ENCODE measurements at places on chromosomes 3 and 15. TPM values are rescaled to one million over a fixed set of nuclear protein-coding genes. Genes with fewer than 3 reads are reported as not detected.

The GPR149 gene
- 0.35 TPM for total RNA-seq

The B2M gene
- total RNA-seq, result 834 TPM

The CHMP2B gene
- total RNA-seq, result 16.0 TPM

The ASB14 gene
- 0.18 TPM for total RNA-seq

The FGF12 gene
- total RNA-seq, result 3.0 TPM

The CLASP2 gene
- 68.7 TPM for total RNA-seq

The SGO1 gene
- total RNA-seq, result 4.2 TPM

The PPARG gene
- total RNA-seq, result 7.5 TPM

The TM6SF1 gene
- 33.9 TPM for total RNA-seq

The KCNAB1 gene
- total RNA-seq, result 4.3 TPM

The TRAT1 gene
- 0.09 TPM for total RNA-seq

The TLE3 gene
- total RNA-seq, result 18.6 TPM

The PRICKLE2 gene
- total RNA-seq, result 14.6 TPM

The PCYT1A gene
- total RNA-seq, result 34.7 TPM

The MGLL gene
- 18.1 TPM for total RNA-seq

The TSPAN3 gene
- 397 TPM for total RNA-seq

The GALNT15 gene
- 2.0 TPM for total RNA-seq

GRCh38 chr15:101427606-101428487 lies 61.7 kb downstream of the PCSK6 start:
- DNase-seq, result no peak

DNA sequence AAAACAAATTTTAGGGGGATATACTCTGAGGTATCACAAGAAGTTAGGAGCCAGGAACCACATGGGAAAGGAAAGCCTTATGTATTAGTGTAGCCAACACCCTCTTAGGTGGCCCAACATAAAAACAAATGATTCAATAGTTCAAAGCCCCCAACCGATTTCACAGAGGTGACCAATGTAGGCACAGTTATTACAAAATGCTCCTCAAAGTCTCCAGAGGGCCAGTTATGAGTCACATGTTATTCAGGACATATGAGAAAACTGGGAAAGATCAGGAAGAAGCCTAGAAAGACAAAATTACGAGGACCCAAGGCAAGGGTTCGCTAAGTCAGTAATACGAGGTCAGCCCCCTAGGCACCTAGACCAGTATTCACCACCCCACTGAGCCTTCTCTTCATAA lies 29.9 kb upstream of the FBN1 start:
- DNase-seq, result no peak

- no peak for DNase-seq
Observed at GRCh38 chr15:52290800-52291199, 4.8 kb downstream of the MYO5C start.

GRCh38 chr3:172616031-172616461 lies 92.8 kb upstream of the TNFSF10 start:
- no peak for DNase-seq

DNA sequence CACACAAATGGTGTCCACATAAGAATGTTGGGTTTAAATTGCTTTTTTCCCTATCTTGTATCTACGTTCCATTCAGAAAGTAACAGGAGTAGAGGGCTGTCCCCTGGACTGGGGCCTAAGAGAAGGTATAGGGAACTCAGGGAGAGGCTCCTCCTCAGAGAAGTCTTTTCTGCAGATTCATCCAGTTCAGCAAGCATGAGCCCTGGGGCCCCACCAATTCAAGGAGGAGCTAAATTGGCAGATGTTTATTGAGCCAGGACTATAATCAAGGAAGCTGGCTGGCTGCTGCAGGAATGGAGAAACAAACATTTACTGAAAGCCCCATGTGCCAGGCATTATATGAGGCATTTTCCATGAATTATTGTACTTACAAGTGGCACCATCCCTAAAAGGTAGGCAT lies 22.1 kb upstream of the LARS2 start:
- DNase-seq, result peak; percentile 9

DNA sequence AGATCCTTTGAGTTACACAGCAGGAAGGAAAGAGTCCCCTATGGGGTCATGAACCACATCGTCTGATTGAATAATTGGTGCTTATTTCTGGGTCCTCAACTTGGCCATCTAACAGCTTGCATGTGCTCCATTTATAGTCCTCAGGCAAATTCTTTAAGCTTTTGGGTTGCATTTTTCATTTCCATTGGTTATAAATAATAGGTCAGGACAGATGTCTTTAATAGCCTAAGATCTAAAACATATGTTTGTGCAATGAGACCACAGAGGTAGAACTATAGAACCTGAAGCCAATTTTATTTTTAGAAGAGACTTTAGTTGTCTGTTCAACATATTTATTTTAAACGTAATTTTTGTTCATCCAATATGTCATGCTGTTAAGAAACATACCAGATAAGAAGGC lies 43.2 kb downstream of the CD200R1L start:
- peak; percentile 74 for DNase-seq

GRCh38 chr3:20682573-20682972 lies 496.6 kb upstream of the SGO1 start:
- no peak for DNase-seq

DNA sequence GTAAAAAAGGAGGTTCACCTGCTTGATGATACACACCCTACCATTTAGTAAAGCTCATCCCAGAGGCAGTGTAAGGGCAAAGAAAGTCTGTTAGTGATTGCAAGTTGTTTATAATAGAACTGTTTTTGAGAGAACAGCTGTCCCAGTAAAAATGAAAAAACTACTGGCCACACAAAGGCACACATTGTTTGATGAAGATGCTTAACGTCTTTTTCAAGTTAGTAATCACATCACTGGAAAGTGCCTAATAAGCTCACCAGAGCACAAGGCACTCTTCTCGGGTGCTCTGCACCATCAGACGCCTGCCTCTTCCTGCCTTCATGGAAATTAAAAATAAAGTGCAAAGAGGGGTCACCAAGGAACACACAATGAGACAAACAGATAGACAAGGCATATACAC lies 186.9 kb downstream of the PDZRN3 start:
- peak; percentile 63 for DNase-seq

- DNase-seq, result no peak
Observed at GRCh38 chr15:49747340-49747739, 126.5 kb downstream of the DTWD1 start.

- no peak for DNase-seq
Observed at GRCh38 chr3:142815803-142816202, 73.1 kb downstream of the PCOLCE2 start.

DNA sequence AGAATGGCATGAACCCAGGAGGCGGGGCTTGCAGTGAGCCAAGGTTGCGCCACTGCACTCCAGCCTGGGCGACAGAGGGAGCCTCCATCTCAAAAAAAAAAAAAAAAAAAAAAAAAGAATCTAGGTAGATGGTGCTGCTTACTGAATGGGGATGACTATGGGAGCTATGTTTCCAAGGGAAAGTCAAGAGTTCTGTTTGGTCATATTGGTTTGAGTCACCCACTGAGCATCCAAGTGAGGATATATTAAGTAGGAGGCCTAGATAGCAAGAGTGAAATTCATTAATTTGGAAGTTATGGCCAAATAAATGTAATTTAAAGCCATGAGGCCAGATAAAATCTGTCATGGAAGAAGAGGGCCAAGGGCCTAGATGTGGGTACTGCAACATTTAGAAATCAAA lies 9.0 kb upstream of the UACA start:
- DNase-seq, result no peak

DNA sequence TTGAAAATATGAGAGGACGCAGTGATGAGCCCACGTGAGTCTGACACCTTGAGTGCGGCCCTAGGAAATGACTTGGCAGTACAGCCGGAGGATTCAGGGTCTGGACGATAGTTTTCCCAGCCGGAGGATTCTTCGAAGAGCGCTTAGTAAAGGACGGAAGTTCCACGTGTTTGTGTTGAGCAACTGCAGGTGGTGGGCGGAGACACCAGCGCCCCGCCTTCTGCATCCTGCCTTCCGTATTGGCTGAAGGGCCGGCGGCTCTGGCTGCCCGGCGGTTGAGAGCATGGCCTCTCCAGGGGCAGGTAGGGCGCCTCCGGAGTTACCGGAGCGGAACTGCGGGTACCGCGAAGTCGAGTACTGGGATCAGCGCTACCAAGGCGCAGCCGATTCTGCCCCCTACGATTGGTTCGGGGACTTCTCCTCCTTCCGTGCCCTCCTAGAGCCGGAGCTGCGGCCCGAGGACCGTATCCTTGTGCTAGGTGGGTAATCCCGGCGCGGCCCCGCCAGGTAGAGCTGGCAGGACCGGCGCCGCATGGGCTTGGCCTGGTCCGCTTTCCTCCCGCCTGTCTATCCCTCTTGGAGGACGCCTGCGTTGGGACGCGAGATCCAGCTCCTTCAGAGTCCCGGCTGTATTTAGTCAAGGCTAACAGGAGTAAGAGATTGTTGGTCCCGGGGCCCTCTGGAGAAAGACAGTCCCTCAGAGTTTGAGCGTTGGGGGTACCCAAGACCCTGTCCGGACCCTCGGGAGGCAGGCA lies at the start of gene EEF1AKMT4:
Gene EEF1AKMT4, plus strand, starts transcription at position 261 of the 755 bp plus-strand sequence. Its CDS starts 23 bp downstream, at position 284.
- peak; percentile 98 for DNase-seq

DNA sequence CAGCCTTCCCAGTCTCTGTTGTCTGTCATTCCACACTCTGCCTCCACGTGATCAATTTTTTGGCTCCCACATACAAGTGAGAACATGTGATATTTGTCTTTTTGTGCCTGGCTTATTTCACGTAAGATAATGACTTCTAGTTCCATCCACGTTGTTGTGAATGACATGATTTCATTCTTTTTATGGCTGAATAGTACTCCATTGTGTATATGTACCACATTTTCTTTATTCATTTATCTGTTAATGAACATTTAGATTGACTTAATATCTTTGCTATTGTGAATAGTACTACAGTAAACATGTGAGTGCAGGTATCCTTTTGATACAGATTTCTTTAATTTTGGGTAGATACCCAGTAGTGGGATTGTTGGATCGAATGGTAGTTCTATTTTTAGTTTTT lies 31.4 kb downstream of the ASB14 start:
- DNase-seq, result no peak

- peak; percentile 85 for DNase-seq
Observed at GRCh38 chr3:156150434-156151066, 30.2 kb downstream of the KCNAB1 start.

GRCh38 chr15:91113030-91113429 lies 13.0 kb downstream of the SV2B start:
- no peak for DNase-seq

DNA sequence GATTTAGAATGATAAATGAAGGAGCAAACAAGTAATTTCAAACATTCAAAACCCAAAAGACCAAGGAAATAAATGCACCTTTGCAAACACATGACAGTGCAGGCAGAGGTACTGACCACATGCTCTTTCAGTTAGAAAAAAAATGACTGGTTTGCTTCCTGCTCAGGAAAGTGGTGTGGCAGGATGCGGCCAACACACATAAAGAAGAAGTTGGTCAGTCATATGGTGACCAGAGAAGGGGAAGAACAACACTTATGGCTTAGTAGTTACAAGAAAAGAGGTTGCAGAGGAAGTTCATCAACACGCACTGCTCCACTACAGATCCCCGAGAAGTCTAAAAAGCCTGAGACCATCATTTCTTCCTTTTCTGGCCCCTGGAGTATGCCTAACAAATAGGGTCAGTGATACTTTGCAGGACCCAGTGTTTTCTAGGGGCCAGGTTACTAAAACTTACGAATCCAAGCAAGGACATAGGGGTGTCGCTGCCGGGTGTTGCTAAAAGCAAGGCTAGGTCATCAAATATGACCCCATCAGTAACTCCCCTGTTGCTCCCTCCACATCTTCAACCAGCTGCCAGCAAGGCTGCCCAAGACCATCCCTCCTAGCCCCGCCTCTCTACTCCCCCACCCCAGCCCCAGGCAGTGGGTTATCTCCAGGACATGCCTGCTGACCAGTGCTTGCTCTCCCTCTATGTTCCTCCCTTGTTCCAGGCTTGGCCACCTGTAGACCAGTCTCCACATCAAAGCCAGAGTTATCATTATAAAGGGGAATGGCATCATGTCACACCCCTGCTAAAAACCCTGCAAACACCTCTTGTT lies 11.2 kb downstream of the ATP8B4 start:
- DNase-seq, result peak; percentile 77

- no peak for DNase-seq
Observed at GRCh38 chr3:143188881-143189280, 69.3 kb downstream of the CHST2 start.

GRCh38 chr3:30645077-30645476 lies 38.7 kb downstream of the TGFBR2 start:
- no peak for DNase-seq

DNA sequence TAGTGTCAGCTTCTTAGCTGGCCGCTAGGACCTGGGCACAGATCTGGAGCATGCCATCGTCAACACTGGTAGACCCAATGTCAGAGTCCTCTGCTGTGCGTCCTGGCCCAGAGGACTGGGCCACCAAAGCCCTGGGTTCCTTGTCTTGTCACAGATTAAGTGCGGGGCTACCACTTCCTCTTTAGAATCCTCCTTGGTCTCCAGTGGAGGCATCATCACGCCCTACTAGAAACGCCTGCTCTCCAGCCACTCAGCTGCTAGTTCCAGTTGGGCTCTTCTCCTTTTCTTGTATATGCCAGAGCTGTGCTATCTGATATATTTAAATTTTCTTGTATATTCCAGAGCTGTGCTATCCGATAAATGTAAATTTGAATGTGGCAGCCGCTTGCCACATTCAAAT lies 11.2 kb downstream of the PPCDC start:
- peak; percentile 46 for DNase-seq

- no peak for DNase-seq
Observed at GRCh38 chr3:178750639-178751300, 214.5 kb downstream of the KCNMB2 start.

- no peak for DNase-seq
Observed at GRCh38 chr3:63593779-63594178, 58.7 kb upstream of the SNTN start.

GRCh38 chr3:194261581-194262063 lies 89.5 kb downstream of the CPN2 start:
- peak; percentile 1 for DNase-seq

- no peak for DNase-seq
Observed at GRCh38 chr15:73654659-73655058, 21.5 kb upstream of the NPTN start.

- peak; percentile 45 for DNase-seq
Observed at GRCh38 chr3:112769286-112769978, 77.2 kb downstream of the CD200R1L start.

DNA sequence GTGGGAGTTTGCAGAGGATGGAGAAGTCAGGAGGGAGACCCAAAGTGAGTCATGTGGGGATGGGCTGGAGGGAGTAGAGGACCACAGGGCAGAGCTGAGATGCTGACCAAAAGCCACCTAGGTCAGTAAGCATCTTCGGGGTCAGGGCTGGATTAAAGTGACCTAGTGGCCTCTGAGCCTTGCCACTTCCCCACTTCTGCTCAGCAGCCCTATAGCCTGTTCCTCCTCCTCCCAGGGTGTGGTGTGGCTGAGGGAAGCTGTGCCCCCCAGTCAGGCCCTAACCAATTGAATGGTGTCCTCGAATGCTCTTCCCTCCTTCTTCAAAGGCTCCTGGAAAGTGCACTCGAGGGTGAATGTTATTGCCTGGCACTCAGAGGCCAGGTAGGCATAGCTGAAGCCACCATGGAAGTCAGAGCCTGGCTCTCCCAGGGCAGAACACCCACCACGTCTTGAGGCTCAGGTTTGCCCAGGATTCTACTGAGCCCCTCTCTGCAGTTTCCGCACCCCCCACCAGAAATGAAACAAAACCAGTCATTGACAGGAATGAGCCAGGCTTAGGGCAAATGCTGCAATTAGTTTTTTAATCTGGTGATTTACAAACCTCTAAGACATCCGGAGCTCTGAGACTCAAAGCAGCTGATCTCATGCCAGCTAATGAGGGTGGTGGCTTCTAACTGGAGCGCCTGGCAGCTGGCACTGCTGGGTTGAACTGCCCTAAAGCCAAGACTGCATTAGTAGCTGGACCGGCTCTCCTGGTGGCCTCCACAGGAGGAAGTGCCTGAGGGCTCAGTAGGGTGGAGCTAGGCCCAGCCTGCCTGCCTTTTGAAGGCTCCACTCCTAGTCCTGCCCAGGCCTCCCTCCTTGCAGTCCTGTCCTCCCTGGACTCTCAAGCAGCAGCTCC lies 26.0 kb upstream of the VIPR1 start:
- DNase-seq, result peak; percentile 19
